ENCODE measurements at places on chromosomes 2 and 18. TPM values are rescaled to one million over a fixed set of nuclear protein-coding genes. Genes with fewer than 3 reads are reported as not detected.

DNA sequence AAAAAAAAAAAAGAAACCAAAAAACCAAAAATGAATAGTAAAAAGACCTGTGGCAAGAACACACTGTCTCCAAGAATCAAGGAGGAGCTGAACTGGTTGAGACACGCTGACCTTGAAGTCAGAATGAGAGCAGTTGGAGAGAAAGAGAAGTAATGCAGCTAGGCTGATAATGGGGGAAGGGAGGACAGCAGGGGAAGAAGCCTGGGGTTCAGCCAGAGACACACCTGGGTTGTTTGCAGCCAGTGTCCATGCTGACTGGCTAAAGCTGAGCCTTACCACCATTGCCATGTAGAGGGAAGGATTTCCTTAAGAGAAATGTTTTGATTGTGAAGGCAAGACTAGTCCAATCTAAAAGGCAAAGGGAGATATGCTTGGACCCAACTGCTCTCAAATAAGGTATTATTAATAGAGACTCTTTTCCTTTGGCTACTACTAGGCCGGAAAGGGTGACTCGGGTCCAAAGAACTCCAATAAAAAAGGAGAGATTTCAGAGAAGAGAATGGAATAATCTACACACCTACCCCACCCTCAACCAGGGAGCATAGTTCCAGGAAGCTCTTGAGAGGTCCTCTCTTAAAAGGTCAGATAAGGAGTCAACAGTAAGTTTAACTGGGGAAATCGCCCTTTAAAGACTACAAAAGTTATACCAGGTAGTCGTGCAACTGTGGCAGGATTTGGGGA lies 25.2 kb upstream of the REL start:
- DNase-seq: no peak
- no peaks in the 10 kb centered on the region for H3K4me1 ChIP-seq
- H3K27me3 ChIP-seq: no peaks in the 10 kb centered on the region

Gene EFHD1
- total RNA-seq: 4.4 TPM

GRCh38 chr2:158823486-158824237 lies 28.5 kb downstream of the DAPL1 start:
- no peaks in the 10 kb centered on the region for H3K36me3 ChIP-seq
- no peak overlapping the region for H3K27ac ChIP-seq
- no peak for DNase-seq
- no peaks in the 10 kb centered on the region for H3K27me3 ChIP-seq

- H3K4me3 ChIP-seq: no peak overlapping the region
- DNase-seq: no peak
- no peaks in the 10 kb centered on the region for H3K36me3 ChIP-seq
- no peaks in the 10 kb centered on the region for H3K27me3 ChIP-seq
These were observed 125.0 kb upstream of the WDSUB1 start for GRCh38 chr2:159411460-159411859.

Gene NYAP2
- total RNA-seq: 0.52 TPM

Gene CCNT2
- total RNA-seq: 19.1 TPM

GRCh38 chr2:37526323-37526722 lies 145.1 kb downstream of the CDC42EP3 start:
- H3K36me3 ChIP-seq: no peaks in the 10 kb centered on the region
- H3K4me3 ChIP-seq: no peak overlapping the region
- no peaks in the 10 kb centered on the region for H3K4me1 ChIP-seq
- no peak overlapping the region for H3K27ac ChIP-seq

Gene GPR45
- not detected for total RNA-seq

DNA sequence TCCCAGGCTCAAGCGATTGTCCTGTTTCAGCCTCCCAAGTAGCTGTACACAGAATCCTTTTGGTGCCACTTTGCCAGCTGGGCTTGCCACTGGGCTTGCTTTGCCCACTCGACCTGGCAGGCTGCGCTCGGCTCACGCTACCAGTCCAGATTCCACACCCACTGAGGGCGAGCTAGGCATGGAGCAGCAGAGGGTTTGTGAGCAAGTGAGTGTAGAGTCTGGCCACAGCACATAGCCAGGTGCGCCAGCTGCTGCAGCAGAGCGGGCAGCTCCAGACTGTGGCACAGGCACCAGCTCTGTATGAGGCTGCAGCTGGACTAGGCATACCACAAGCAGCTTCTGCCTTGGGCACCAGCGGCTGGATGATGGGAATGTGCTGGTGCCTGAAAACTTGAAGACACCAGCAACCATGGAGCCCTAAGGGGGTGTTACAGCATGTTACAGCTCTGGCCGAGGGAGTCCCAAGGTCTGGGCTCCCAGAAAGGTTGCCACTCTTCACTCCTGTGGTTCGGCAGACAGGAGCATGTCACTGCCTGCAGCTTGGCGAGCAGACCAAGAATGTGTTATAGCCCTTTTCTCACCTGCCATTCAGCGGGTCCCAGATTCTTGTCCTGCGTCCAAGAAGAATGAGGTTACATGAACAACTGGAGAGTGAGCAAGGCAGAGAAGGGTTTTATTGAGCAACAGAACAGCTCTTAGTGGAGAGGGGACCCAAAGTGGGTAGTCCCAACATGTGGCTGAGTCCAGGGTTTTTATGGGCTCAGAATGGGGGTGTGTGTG lies 12.9 kb downstream of the SMARCAL1 start:
- no peak overlapping the region for H3K4me3 ChIP-seq
- H3K36me3 ChIP-seq: peaks cover 18% of the 10 kb centered on the region
- H3K4me1 ChIP-seq: no peaks in the 10 kb centered on the region
- DNase-seq: no peak

GRCh38 chr2:39377226-39377939 lies 59.7 kb downstream of the MAP4K3 start:
- H3K36me3 ChIP-seq: no peaks in the 10 kb centered on the region
- no peak overlapping the region for H3K27ac ChIP-seq
- peaks cover 32% of the 10 kb centered on the region for H3K4me1 ChIP-seq
- H3K27me3 ChIP-seq: no peaks in the 10 kb centered on the region
- no peak overlapping the region for H3K4me3 ChIP-seq
- no peak for DNase-seq

Gene MAP4K4
- 22.1 TPM for total RNA-seq

DNA sequence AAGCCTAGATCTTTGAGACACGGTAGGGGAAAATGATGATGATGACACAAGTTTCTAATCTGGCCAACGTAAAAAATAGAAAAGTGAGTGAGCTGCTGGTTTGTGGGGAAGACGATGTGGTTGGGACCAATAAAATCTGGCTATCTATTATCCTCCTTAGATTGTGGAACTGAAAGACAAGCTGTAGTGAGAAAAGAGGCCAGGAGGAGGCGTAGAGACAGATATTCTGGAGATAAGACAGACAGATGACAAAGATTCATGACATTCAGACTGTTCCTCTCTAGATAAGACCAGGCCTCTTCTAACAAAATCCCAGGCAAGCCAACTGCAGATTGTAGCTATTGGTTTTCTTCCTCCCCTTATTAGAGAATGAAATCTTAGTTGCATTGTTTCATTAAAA lies 376.3 kb upstream of the UBE2E3 start:
- no peaks in the 10 kb centered on the region for H3K4me1 ChIP-seq
- no peaks in the 10 kb centered on the region for H3K36me3 ChIP-seq
- no peaks in the 10 kb centered on the region for H3K27me3 ChIP-seq
- no peak overlapping the region for H3K4me3 ChIP-seq

- H3K36me3 ChIP-seq: peaks cover 11% of the 10 kb centered on the region
- H3K27me3 ChIP-seq: no peaks in the 10 kb centered on the region
- no peak overlapping the region for H3K27ac ChIP-seq
- H3K4me1 ChIP-seq: peaks cover 6% of the 10 kb centered on the region
- DNase-seq: no peak
These were observed 7.0 kb downstream of the ZBTB14 start for GRCh38 chr18:5288517-5288935.

GRCh38 chr18:37608876-37609275 lies 43.3 kb upstream of the CELF4 start:
- H3K4me1 ChIP-seq: no peaks in the 10 kb centered on the region
- no peak overlapping the region for H3K27ac ChIP-seq
- DNase-seq: no peak
- H3K27me3 ChIP-seq: no peaks in the 10 kb centered on the region
- H3K4me3 ChIP-seq: no peak overlapping the region

Gene REG1B
- 15,911 TPM for total RNA-seq

Gene INPP5D
- total RNA-seq: 8.8 TPM

DNA sequence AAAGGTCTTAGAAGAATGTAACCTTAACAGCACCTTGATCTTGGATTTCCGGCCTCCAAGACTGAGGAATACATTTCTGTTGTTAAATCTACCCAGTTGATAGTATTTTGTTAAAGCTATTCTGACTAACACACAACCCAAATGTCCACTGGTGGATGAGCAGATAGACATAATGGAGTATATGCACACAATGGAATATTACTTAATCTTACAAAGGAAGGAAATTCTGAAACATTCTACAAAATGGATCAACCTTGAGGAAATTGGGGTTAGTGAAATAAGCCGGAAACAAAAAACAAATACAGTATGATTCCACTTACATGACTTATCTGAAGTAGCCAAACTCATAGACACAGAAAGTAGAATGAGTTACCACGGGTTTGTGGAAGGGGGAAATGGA lies 168.7 kb downstream of the ZNF804A start:
- H3K27me3 ChIP-seq: no peaks in the 10 kb centered on the region
- DNase-seq: no peak
- no peak overlapping the region for H3K27ac ChIP-seq
- H3K4me1 ChIP-seq: no peaks in the 10 kb centered on the region

- H3K36me3 ChIP-seq: no peaks in the 10 kb centered on the region
- no peak overlapping the region for H3K4me3 ChIP-seq
- no peaks in the 10 kb centered on the region for H3K4me1 ChIP-seq
- peak overlapping the region; percentile 10 for H3K27ac ChIP-seq
- H3K27me3 ChIP-seq: no peaks in the 10 kb centered on the region
These were observed 197.7 kb upstream of the STON1 start for GRCh38 chr2:48332286-48332685.

DNA sequence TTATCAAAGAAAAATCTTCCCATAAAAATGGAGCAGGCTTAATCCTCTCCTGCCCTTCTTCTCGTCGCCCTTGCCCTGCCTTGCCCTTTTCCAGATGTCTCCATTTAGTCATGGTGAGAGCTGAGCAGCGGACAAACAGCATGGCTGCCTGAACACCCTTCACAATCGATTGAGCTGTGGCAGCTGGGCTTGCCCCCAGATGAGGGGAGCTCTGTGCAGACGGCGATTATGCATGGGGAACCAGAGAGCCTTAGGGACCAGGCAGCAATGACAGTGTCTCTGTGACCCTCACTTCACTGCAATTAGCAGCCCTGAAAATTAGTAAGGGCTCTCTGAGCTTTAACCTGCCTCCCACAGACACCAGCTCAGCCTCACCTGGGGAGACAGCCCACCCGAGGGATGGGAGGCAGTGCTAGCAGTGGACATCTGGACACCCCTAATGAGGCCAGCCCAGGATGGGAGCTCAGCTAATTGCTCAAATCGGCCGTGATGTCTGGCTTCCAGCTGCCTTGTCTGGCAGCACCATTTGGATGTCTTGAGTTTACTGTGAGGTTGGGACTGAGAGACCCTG lies 365.7 kb downstream of the TNS1 start:
- no peak overlapping the region for H3K27ac ChIP-seq
- no peaks in the 10 kb centered on the region for H3K4me1 ChIP-seq
- no peaks in the 10 kb centered on the region for H3K27me3 ChIP-seq
- no peaks in the 10 kb centered on the region for H3K36me3 ChIP-seq

DNA sequence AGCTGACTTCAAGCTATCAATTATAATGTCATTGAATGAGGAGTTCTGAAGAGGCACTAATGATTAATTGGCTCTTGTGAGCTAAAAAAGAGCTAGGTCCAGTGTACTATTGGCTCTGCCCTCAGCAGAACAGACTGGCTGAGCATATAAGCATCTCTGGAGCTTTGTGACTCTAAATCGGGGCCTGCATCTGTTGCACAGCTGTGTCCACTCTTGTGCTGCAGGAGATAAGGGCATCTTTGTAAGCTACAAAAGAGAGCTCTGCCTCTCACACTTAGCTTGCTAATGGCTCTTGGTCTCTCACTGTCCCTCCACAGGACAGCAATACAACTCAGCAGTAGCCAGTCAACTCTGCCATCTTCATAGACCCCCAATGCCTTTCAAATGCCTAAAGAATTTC lies 61.5 kb upstream of the L3MBTL4 start:
- no peak overlapping the region for H3K4me3 ChIP-seq
- no peak overlapping the region for H3K27ac ChIP-seq
- H3K27me3 ChIP-seq: no peaks in the 10 kb centered on the region
- no peaks in the 10 kb centered on the region for H3K36me3 ChIP-seq

GRCh38 chr2:150605664-150606063 lies 118.2 kb upstream of the RND3 start:
- no peaks in the 10 kb centered on the region for H3K4me1 ChIP-seq
- no peak overlapping the region for H3K27ac ChIP-seq
- no peak for DNase-seq

DNA sequence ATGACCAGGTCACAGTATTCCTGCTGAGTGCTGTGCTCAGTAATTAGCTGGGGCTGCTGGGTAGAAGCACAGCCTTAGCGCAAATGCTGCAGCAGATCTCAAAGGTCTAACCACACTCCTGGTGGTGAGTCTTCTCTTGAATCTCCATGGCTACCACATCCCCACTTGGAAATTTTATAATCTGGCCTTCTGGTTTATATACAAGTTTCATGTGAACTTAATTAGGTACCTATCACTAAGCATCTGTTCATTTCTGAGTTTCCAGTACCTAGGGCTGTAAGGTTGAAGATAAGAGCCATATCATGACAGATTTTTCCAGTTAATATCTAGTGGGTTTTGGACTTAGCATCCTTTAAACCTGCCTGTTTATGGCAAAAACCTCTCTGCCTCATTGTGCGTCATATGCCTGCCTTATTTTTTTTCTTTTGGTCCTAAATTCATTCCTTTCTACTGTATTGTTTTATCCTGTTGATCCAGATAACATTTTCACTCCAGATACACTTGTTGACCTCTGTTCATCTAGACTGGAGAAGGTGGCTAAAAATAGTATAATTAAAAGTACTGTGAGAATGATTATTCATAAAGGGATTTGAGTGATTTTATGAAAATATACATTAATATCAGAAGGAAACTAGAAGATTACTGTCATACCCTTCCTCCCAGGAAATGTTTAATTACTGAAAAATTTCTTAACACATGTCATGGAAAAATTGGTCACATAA lies 168.4 kb upstream of the THUMPD2 start:
- DNase-seq: no peak
- no peaks in the 10 kb centered on the region for H3K4me1 ChIP-seq
- no peak overlapping the region for H3K27ac ChIP-seq
- H3K4me3 ChIP-seq: no peak overlapping the region
- no peaks in the 10 kb centered on the region for H3K27me3 ChIP-seq

DNA sequence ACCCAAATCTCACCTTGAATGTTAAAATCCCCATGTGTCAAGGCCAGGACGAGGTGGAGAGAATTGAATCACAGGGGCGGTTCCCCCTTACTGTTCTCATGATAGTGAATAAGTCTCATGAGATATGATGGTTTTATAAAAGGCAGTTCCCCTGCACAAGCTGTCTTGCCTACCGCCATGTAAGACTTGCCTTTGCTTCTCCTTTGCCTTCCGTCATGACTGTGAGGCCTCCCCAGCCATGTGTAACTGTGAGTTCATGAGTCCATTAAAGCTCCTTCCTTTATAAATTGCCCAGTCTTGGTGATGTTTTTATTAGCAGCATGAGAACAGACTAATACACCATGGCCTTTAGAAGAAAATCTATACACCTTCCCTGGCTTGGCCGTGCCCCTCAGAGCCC lies 7.4 kb upstream of the MBP start:
- H3K36me3 ChIP-seq: no peaks in the 10 kb centered on the region
- H3K27ac ChIP-seq: no peak overlapping the region
- no peaks in the 10 kb centered on the region for H3K27me3 ChIP-seq
- no peak for DNase-seq
- peaks cover 15% of the 10 kb centered on the region for H3K4me1 ChIP-seq

Measured in body of pancreas (tissue), 4 donors.